ENCODE measurements at places on chromosomes 3 and 15.

GRCh38 chr3:171116824-171117395 is 90.4 kb upstream of the SLC2A2 start:
- no peak for DNase-seq

GRCh38 chr3:26550413-26550812 is 72.2 kb upstream of the LRRC3B start:
- no peak for DNase-seq

GRCh38 chr3:104816008-104816407 is 550.7 kb upstream of the ALCAM start:
- no peak for DNase-seq

- no peak for DNase-seq
Observed at GRCh38 chr15:35752134-35752466, 206.1 kb upstream of the DPH6 start.

DNA sequence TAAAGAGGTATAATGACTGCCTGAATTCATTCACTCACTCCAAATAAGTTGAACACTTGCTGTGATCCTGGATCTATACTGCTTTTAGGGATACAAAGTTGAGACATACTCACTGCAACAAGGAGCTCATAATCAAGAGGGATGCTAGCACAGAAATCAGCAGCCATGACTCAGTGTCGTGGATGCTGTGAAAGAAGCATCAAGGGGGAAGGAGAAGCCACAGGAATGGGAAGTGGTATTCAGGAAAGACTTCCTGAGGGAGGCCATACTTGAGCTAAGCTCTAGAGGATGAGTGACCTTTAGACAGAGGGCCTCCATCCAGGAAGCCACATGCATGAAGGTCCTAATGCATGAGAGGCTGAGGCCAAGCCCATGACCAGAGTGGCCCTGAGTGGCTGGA is 245.7 kb upstream of the RORA start:
- DNase-seq, result no peak

GRCh38 chr3:191528589-191528988 is 67.6 kb downstream of the PYDC2 start:
- no peak for DNase-seq

GRCh38 chr15:33710748-33711147 is 257.5 kb upstream of the CHRM5 start:
- DNase-seq, result no peak

- no peak for DNase-seq
Observed at GRCh38 chr15:39132954-39133600, 447.8 kb upstream of the THBS1 start.

- DNase-seq, result peak; percentile 12
Observed at GRCh38 chr3:158261371-158261991, 151.6 kb downstream of the RSRC1 start.

DNA sequence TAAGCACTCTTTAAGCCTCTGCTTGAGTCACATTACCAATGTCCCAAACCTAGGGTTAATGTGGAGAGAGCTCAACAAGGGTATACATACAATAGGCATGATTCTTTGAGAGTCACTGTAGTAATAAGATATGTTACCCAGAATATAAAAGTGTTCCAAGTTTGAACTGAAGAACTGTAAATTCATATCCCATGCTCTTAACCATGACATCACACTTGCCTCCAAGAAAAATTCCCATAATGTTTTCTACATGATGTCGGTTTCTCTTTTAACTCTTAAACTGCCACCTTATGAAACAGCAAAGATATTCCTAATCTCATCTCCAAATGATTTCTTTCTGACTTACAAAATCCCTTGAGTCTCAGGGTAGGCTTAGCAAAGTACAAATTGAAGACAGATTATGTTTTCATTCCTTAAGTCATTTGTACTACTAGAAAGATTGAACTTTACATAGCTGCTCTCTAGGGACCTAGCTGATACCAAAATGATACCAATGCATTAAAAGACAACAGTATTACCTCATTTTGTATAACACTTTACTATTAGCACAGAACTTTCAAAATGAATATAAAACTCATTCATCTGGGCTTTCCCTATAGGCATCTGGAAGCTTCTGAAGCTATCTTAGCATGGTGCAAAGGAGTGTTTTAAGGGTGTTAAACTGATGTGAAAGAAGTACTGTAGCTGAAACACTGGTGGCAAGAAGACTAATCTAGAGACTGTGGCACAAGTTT is 127.1 kb downstream of the KCNMB2 start:
- DNase-seq, result no peak

- DNase-seq, result peak; percentile 47
Observed at GRCh38 chr15:52256366-52256765, 39.2 kb downstream of the MYO5C start.

- no peak for DNase-seq
Observed at GRCh38 chr3:30320392-30320791, 286.0 kb upstream of the TGFBR2 start.

GRCh38 chr3:129936757-129937156 is 37.8 kb upstream of the TRH start:
- DNase-seq, result peak; percentile 30

- no peak for DNase-seq
Observed at GRCh38 chr3:72694398-72694797, 153.8 kb downstream of the SHQ1 start.

- no peak for DNase-seq
Observed at GRCh38 chr3:54632326-54632665, 295.6 kb downstream of the LRTM1 start.

DNA sequence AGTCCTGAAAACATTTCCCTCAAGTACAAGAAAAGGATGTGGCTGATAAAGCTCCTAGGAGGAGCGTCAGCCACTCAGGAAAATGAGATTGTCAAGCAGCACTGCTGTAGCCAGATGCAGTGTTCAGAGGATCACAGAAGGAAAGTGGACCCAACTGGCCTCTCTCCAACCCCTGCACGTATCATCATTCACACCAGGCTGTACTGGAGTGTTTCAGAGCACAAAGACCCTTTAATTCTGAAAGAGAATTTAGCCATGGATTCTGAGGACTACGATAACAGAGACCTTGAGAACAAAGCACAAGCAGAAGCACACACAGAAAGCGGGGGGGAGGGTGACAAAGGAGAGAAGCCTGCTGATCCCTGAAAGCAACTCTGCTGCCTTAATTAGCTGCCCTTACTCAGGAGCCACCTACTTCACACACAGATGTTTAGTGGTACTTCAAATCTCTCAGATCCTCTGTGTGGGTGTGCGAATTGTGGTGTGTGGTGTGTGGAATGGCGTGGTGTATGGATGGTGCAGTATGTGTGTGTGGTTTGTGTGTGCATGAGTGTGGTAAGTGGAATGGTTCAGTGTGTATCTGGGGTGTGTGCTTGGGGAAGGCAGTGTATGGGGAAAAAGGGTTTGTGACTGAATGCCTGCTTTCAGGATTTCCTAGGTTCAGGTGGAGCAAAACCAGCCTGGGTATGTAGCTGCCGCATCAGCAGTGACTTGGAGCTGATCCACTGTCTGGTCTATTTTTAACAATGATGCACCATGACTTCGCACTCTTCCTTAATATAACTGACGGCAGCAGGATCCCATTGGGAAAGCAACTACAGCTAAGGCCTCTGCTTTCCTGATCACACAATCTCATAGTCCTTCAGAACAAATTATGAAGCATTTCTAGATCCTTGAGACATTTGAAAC is 192.5 kb downstream of the RSL24D1 start:
- DNase-seq, result no peak

DNA sequence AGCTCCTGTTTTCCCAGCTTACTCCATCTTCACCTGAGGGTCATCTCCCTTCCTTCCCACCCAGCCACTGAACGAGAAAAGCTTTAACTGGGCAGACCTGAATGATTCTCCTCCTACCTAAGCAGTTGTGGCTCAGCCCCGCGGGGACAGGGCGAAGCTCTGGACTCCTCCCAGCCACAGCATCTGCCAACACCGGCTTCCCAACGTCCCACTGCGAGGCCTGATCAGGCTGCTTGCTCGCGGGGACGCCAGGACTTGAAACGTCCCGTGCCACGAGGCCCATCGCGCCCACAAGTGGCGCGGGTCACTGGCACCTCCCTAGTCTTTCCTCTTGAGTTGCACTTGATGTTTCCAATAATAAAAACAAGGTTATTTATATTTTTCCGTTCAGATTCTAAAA is at the start of gene SPATA16:
Gene SPATA16 (minus strand): TSS at position 250 of the 400 bp plus-strand sequence. CDS start 23,504 bp downstream, outside the sequence.
- no peak for DNase-seq

- DNase-seq, result no peak
Observed at GRCh38 chr3:184772667-184773272, 39.2 kb upstream of the VPS8 start.

GRCh38 chr3:191342411-191342810 is 12.1 kb upstream of the UTS2B start:
- DNase-seq, result no peak

- DNase-seq, result no peak
Observed at GRCh38 chr15:63299943-63300575, 22.7 kb downstream of the APH1B start.

GRCh38 chr3:172524611-172525010 is 1.4 kb upstream of the TNFSF10 start:
- no peak for DNase-seq

GRCh38 chr3:172002512-172003078 is 36.8 kb upstream of the FNDC3B start:
- no peak for DNase-seq

- DNase-seq, result no peak
Observed at GRCh38 chr3:175988401-175988800, 1129.3 kb downstream of the NAALADL2 start.

DNA sequence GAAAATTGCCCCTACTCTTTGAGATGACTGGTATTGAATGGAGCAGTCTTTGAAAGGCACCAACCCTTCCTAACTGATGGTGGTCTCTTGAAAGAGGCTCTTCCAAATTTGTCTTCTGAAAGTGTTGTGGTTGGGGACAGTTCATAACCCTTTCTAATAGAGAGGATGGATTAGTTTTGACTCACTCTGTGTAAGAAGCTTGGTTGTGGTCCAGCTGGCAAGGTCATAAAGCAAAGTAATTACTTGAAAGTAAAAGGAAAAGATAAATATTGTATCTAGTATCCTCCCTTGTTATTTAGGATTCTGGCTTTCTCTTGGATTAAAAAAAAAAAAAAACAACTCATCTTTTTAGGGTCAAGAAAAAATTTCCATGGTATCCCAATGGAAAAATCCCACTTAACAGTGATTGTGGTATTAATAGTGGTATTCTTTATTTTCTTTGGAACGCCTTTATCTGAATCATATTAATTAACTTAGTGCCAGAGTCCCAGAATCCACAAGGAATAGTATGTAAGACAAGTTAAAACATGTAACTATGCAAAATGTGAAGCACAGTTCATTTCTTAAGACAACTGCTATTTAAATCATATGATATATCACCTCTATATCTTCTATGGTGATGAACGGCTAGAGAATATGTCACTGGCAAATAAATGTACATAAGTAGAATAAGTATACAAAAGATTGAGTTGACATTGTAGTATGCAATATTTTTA is 469.3 kb upstream of the CDIN1 start:
- no peak for DNase-seq

GRCh38 chr15:40250304-40250656 is 11.4 kb downstream of the PAK6 start:
- DNase-seq, result no peak

DNA sequence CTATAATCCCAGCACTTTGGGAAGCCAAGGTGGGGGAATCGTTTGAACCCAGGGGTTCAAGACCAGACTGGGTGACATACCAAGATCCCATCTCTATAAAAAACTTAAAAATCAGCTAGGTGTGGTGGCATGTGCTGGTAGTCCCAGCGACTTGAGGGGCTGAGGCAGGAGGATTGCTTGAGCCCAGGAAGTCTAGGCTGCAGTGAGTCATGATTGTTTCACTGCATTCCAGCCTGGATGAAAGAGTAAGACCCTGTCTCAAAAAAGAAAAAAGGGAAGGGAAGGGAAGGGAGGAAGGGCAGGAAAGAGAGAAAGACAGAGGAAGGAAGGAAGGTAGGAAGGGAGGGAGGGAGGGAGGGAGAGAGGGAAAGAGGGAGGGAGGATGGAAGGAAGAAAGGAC is 133.7 kb upstream of the LRRN1 start:
- DNase-seq, result no peak

DNA sequence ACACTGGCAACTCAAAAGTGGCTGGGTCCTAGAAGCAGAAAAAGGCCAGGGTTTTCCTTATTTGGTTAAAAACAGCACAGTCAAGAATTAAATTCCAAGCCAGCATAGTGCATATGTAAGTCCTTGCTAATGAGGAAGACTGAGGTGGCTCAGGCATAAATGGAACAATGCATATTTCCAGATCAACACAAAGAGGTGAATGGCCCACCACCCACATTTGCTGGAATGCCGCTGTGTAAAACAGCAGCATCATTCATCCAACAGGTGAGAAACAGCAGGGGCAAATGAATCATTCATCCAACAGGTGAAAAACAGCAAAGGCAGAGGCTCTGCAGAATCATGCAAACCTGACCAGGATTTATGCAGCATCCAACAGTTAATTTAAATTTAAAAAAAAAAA is 32.9 kb downstream of the GPR176 start:
- peak; percentile 9 for DNase-seq

GRCh38 chr3:141653847-141654246 is 84.3 kb upstream of the RNF7 start:
- no peak for DNase-seq

- DNase-seq, result no peak
Observed at GRCh38 chr3:174614036-174614435, 245.1 kb upstream of the NAALADL2 start.

DNA sequence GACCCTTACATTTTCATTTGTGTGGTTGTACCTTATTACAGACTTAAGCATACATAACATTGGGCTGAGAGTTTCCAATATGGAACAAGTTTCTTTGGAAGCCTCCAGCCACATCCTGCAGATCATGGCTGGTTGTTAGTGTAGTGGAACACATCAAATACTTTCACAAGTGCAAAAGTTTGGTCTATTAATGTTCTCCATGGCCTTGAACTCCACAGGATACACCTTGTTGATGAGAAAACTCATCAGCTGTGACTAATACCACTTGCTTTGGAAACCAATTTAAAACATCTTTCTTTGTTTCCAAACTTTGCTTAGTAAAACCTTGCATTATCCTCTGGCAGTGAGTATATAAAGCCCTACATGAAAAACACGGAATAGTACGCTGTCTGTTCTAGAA is 46.1 kb downstream of the MYZAP start:
- no peak for DNase-seq

GRCh38 chr3:186380622-186381380 is 18.8 kb upstream of the DGKG start:
- DNase-seq, result no peak

All from NCI-H146 (cell line).